ENCODE measurements at places on chromosomes 3 and 15.
A peak's percentile ranks its signal among the peaks of the same experiment; 100 is the strongest.

DNA sequence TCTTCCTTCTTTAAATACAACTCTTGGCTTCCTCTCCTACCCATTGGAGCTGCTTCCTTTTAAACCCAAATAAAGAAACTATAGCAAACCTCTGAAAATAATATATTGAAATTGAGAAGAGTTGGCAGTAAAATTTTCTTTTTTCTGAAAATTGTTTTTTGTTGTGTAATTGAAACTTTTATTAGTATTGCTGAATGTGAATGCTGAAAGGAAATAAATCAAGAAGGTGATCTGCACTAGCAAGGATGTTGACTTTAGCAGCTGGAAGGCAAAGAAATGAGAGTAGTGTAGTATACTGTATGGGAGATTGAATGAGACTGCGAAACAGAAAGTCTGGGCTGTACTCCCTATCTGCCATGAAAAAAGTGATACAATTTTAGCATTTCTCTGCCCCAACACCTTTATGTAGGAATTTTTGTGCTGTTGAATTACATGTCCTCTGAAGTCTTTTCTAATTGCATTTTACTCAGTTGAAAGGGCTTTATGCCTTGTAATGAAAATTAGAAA is 166.3 kb downstream of the DOCK3 start:
- DNase-seq = no peak

DNA sequence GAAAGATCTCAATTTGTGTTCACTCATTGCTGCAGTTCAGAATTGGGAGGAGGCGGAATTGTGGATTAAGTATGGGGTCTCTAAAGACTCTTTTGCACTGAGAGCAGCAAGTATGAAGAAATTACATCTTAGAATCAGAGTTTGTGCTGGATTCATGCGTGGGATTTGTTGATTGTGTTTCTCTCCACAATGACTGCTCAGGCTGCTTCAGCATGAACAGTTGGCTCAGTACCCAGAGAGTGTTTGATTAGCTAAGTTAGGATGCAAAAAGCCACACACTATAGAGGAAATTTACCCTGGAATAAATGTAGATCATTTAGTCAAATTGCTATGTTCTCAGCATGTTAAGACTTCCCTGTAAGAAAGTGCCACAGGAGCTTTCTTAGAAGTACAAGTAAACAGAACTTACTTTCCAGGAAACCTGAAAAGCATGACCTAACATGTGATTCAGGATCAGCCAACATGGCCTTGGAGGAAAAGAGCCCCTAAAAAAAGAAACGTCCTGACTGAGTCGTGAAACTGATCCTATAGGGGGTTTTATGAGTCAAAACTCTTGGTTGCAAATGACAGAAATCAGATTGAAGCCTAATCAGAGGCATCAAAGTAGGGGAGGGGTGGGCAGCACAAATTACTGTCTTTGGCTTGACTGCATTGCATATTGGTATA is 32.6 kb downstream of the HHLA2 start:
- DNase-seq = no peak

DNA sequence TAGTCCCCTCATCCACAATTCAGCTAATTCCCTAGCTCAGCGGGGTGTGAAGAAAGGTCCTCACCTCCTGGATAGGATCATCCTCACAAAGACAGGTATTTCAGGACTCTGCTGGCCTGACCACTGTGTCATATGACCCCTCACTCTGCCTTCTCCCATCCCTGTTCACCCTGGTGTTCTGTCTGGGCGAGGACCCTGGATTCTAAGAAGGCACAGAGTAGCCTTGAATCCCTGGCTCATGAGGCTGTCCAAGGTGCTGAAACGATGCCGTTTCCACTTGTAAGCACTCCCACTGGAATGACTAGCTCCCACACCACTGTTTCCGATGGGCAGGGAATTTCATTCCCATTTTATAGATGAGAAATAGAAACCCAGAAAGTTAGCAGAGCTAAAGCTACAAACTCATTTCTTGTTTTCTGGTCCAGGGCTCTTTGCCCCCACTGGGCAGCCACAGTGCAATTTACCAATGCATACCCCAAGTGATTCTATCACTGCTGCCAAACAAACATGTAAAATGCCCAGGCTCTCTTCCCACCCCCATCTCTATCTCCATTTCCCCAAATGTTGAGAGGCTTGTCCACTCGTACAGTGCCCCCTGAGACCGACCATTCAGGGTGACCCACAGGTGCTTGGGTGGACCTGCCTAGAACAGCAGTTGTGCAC is 83.2 kb downstream of the RAB11A start:
- no peak for DNase-seq

DNA sequence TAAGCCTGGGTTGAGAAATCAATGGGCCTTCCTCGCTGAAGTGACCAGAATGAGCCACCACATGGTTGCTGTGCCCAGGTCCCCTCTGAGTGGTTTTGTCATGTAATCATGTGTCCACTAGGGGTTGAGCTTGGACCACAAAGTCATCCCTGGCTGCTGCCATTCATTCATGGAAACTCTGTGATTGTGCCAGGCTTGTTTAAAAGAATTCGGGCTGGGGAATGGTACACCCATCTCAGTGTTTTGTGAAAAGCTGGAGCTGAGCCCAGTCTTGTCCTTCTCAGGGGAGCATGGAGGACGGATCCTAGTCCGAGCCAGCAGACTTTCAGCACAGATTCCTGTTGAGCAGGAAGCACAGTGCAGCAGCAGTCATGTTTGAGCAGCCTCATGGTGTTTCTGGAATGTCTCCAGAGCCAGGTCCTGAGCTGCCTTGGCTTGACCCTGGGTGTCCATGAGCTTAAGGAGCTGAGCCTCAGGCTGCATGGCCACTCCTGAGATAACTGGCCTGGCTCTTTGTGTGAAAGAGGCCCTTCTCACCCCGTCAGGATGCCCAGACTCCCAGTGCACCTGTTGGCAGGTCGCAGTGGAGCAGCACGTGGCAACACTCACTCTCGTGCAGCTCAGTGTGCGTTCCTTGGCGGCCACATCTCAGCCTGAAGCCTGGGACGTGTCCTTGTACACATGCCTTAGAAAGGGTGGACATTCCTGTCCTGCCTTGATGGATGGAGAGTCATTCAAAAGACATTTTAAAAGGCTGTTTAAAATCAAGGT is 260.3 kb upstream of the TPM1 start:
- no peak for DNase-seq

- DNase-seq = no peak
These were observed 34.3 kb downstream of the CRTC3 start for GRCh38 chr15:90564051-90564450.

DNA sequence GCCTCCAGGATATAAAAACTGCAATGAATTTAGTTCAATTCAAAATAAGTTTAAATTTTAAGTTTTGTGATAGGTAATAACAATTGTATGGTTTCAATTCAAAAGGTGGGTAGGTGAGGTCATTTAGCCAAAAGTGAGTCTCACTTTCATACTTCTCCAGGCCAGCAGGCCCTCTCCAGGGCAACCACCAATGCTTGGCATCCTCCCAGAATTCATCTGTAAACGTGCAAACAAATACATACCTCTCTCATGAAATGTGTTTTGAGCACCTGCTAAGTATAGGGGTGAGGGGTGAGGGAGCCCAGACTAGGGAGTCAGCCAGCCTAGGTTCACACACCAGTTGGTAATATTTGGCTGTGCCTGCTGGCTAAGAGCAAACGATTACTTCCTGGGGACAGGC is 22.0 kb upstream of the RBSN start:
- DNase-seq = no peak

DNA sequence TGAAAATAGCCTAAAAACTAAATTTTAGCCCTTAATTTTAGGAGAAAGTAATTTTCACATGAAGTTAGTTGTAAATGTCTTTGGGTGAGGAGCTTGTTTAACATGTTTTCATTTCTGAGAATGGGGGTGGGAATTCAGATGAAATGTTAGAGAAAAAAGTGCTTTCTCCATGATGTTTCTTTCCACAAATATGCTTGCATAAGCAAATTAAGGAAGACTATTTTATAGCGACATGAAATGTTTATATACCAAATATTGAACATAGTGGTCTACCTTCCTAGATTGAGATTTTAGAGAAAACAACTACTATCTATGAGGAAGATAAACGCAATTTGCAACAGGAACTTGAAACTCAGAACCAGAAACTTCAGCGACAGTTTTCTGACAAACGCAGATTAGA is 13.0 kb upstream of the RPLP1 start:
- no peak for DNase-seq

DNA sequence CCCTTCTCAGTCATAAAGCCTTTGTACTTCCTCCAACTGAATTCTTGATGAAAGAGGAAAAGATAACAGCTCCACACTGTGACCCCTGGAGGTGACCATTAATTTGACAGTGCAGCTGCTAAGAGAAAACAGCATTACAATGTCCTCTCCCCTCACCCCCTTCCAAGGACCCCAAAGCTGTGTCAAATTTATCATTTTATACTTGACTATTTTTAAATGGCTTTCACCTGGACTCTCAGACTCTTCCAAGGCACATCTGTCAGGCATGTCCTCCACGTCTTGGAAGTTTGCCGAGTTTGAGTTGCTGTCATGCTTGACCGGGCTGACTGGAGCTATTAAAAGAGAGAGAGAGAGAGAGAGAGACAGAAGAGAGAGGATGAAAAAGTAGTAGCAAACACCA is 236.5 kb downstream of the WDR72 start:
- DNase-seq = no peak

DNA sequence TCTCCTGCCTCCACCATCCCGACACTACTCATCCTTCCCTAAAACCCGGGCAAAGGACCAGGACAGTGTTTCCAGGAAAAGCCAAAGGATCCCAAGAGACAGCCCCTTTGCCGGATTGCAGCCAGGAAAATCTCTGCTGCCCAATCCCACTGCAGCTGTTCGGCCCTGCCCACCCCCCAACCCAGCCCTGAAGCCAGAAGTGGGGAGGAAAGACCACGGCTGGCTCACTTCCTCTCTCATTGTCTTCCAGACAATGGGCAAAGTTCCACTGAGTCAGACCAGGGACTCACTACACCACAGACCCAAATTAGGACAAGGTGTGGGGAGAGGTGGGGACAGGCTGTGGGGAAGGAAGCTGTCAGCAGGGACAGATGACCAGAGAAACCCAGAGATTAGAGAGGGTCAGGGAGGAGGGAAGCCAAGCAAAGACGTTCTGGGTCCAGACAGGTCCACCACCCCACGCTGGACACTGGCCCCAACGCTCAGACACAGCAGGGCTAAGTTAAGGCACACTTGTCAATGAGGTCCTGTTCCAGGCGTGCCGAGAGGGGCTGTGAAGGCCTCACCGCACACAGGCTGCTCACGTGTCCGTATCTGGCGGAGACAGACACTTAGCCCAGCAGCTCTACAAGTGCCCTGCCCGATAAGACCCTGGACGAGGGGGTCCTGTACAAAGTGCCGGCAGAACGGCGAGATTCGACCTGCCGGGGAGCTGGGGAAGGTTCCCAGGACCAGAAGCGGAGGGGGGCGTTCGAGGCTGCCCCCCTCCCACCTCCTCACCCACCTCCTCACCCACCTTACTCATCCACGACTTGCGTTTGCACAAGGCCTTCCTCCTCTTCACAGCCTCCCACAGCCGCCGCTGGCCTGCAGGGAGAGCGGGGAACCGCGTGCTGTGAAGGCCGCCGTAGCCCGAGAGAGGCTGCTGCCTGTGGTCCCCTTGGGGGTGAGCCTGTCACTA is 21.9 kb downstream of the TNK2 start:
- no peak for DNase-seq

DNA sequence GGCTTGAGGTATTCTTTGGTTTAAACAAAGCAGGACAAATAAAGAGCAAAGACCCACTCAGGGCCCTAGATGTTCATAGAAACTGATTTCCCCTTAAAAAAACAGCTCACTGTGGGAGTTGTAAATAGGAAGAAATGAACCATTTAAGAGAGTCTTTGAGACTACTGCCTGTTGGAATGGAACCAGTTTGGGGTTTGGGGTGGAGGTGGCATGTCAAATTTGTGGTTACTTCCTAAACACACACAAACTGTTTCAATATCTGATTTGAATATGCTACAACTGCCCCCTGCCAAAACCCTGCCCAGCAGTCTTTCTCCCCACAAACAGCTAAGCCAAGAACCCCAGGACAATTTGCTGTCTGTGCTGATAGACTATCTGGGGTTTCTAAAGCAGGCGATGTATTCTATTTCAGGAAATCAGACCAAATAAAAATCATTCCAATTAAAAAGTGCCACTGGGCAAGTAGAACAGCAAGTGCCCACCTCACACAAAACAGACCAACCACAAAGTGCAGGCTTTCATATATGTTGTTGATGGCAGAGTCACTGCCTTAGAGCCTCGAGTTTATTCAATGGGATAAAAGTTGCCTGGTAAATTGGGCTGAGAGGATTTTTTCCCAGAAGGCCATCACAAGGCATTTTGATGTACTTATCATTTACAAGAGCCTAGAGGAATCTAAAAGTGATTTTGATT is 293.9 kb upstream of the PROK2 start:
- DNase-seq = no peak

DNA sequence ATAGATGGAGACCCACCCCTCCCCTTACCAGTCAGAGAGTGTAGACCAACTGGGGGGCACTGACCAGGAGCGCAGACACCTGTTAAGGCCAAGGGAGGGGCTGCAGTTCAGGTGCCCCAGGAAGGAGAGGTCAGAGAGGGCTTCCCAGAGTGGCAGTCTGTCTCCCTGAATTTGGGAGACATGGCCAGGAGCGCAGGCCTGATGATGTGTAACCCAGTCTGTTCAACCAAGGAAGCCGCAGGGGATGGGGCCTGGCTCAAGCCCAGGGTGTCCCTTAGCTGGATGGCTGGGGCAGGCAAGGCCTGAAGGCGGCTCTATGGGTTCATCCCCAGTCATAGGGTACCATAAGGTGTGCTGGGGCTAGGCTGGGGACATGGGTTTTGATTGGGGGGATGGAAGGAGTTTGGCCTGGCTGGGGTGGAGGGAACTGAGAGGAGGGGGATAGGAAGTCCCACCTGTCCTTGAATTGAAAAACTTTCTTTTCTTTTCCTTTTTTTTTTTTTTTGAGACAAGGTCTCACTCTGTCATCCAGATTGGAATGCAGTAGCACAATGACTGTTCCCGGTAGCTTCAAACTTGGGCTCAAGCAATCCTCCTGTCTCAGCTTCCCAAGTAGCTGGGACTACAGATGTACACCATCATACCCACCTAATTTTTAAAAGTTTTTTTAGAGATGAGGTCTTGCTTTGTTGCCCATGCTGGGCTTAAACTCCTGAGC is 75.7 kb downstream of the SMAD6 start:
- DNase-seq = no peak

DNA sequence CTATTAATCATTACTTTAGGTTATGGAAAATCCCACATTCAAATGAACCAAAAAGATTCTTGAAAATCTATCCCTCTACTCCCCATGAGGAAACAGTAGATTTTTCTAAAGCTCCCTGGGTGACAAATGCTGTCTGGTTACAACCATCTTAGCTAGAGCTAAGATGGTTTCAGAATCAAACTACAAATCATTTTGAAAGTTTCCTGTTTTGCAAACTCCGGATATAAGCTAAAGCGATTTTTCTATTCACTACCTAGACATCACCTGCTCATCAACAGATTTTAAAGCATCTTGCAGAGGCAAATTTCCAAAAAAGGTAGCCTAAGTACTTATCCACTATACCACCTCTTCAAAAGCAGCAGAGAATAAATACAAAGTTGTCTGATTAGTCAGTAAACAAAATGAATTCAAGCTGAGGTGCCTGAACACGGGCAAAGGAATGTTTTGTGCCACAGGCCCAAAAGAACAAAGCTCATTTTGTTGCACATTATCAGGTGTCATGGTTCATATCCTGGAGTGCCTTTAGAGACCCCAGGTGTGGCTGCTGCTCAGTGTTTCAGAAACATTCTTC is 204.9 kb downstream of the TNIK start:
- DNase-seq = peak; percentile 65
